ENCODE measurements at places on chromosomes 1 and 21.

DNA sequence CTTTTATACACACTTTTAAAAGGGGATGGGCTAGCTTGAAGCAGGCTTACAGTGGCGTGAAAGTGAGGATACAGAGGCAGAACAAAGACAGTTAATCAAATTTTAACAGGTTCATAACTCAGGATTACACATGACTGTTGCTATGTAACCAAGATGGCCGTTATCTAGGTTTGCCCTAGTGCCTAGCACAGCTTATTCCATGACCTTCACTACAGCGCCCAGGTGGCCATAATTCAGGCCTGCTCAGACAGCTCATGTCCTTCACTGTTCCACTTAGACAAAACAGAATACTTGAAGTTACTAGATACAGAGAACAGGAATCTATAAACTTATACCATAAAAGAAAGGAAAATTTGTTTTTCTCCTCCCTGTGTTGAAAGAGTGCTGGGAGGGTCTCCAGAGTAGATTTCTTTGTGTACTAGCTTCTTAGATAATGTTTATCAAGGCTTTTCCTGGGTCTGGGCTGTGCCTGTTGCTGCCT is 6.2 kb upstream of the SPRR2F start:
- no peak for DNase-seq

DNA sequence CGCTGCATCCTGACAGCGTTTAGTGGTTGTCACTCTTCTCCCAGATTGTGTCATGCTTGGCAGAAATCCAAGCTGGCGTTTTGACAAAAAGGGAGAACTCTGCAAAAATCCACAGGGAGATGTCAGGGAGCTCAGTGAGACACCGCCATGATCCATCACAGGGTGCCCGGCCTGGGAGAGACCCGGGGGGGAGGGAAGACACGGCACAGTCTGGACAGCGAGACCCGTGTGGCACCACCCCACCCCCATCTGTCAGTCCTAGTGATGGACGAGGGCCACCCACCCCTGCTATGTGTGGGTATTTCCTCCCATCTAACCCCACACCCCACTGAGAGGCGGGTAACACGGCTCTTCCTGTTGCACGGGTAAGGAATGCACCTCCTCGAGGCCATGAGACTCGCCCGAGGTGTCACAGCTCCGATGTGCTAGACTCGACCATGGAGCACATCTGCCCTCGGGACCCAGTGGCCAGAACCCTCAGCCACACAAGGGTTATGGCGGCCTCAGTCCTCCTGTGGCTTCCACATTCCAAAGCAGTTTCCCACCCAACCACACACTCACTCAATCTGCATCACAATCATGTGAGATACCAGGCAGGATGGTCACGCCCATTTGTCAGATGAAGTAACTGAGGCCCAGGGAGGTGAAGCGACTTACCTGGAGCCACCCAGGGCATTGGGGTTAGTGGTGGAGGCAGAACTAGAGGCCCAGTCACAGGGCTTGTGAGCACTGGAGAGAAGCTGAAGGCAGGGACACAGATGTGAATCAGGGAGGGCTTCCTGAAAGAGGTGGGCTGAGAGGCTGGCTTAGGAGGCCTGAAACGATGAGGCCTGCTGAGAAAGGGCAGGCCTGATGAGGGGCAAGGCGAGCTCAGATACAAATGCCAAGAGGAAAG is 688.5 kb downstream of the MATN1 start:
- no peak for DNase-seq

DNA sequence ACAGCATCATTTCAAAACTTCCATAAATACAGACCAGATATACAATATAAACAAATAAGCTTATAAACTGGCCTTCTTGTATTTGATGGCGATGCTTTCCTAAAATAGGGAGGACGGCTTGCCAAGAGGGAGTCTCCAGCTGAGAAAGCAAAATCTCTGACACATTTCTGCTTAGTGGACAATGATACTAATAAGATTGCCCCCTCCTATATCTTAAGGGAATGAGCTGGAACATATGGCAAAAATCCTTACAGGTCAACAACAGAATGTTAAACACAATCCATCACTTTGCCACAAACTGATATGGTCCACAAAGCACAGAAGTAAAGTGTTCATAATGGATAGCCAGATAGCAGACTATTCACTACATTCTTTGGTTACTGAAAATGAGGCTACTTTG is 7.1 kb upstream of the GADD45A start:
- no peak for DNase-seq

GRCh38 chr1:179815641-179816040 is 62.0 kb downstream of the TOR1AIP2 start:
- DNase-seq = no peak

GRCh38 chr1:226846786-226847185 is 23.6 kb upstream of the PSEN2 start:
- no peak for DNase-seq

DNA sequence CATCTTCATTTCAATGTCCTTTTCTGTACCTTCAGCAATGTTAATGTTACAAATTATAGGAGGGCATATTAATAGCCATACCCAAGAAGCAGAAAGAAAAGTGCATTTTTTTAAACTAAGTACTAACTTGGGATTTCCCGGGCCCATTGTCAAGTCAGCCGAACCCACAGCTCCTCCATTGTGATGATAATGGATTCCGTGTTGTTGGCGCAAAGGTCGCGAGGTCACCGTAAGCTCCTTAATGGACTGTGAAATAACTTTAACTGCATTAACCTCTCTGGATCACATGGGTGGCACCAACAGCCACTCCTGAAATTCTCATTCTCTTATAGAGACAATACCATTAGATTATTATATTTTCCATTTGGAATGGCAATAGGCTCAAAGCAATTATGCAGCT is 250.6 kb upstream of the RRP15 start:
- DNase-seq = no peak

- DNase-seq = peak; percentile 68
Observed at GRCh38 chr1:25520446-25521061, 22.9 kb upstream of the LDLRAP1 start.

DNA sequence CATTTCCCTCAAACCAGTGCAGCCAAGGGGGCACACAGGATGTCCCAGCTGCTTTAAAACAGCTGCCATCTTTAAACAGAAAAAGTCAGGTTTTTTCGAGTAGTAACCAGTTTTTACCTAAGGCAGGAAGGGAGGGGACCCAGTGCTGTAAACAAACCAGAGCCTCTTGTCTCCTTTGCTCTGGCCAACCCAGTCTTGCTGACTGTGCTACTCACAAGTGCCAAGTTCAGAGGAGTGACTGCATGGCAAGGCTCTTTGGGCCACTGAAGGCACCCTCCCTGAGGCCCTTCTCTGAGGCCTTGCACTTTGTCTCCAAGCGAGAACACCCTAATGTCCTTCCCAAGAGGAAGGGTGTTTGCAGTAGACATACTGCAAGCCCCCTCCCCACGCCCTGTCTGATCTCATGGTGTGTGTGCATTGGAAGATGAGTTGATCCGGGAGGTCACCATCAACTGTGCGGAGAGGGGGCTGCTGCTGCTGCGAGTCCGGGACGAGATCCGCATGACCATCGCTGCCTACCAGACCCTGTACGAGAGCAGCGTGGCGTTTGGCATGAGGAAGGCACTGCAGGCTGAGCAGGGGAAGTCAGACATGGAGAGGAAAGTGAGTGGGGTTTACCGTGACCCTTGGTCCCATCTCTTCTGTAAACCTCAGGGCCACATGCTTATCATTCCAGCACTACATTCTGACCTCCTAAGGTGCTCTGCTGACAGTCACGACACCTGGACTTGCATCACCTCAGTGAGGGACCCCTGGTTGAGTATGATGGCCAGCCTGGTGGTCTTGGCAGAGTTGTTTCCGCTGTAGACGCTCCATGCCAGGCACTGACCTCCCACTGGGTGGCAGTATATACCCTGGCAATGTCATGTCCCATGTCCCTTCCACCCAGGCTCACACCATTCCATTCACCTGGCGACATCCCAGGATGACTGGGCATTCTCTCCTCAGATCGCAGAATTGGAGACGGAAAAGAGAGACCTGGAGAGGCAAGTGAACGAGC is 4.7 kb downstream of the DNALI1 start:
- DNase-seq = peak; percentile 23

DNA sequence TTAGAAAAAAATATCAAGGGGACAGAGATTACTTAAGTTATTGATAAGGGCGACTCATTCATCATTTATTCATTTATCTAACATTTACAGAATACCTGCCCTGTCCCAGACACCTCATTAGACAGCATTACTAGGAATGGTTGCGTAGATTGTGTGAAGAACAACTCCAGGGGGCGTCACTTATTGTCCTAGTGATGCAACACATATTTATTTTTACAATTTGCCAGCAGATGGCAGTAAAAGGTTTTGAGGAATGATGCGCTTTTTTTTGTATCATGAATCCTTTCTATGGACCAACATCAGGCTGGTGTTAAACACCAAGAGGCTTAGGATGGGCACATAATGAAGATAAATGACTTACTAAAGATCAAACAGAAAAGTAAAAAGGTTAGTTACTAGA is 5.5 kb downstream of the NCAM2 start:
- DNase-seq = no peak

DNA sequence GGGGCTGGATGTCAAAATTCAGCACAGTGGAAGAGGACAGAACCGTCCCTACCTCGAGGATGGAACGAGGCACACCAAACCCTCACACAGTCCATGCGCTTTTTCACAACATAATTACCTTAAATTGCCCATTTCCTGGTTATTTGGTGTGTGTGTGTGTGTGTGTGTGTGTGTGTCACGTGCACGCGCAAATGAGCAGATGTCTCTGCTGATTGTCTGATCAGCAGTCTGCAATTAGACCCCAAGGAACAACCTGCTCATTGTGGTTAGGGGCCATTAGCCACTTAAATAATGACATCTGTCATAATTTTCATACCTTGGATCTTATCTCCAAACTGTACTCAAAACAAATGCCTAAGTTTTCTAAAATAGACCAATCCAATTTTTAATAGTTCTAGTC is 23.2 kb downstream of the AVPR1B start:
- no peak for DNase-seq

DNA sequence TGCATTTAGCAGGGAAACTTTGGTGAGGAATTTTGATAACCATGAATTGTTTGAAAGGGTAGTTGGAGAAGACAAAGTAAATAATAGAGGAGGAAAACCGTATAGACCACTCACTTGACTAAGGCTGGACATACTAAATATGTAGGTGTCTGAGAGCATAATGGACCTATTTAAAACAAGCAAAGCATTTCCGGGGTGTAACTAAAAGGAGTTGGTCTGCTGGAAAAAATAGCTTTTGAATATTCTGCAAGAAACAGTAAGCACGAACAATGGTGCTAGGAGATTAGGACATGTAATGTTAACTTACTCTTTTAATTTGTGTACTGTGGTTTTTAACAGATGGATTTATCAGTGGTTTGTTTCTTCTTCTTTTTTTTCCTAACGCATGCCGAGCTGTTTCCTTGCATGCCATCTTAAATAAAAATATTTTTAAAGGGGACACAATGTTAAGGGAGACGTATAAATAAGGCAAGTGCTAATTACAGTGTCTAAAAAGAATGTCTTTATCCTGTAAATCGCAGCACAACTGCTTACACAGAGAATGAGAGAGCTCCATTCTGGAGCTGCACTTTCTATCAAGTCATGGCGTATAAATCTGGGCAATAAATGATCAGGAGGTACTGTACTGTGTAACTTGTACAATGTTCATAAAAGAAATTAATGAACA is 492.1 kb downstream of the LMO4 start:
- no peak for DNase-seq

- DNase-seq = no peak
Observed at GRCh38 chr1:196494766-196495165, 113.5 kb downstream of the KCNT2 start.

DNA sequence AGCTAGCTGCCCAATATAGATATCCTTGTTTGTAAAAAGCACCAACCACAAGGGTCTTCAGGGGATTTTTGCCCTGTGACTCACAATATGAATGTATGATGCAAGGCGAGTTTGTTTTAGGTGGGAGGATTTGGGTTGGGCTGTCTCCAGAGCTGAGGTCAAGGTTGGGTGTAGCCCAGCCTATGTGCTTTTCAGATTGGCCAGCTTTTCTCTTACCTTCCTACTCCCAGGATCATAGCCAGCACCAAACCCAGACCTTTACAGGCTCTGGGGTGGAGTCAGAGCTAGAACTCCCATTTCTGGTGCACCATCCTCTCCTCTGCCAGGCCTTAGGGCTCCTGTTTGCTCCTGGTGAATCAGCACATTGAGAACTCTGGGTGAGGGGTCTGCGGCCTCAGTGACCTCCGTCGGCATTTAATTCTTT is 55.6 kb upstream of the GCLM start:
- no peak for DNase-seq

GRCh38 chr1:241411056-241411775 is 54.2 kb upstream of the RGS7 start:
- DNase-seq = no peak

DNA sequence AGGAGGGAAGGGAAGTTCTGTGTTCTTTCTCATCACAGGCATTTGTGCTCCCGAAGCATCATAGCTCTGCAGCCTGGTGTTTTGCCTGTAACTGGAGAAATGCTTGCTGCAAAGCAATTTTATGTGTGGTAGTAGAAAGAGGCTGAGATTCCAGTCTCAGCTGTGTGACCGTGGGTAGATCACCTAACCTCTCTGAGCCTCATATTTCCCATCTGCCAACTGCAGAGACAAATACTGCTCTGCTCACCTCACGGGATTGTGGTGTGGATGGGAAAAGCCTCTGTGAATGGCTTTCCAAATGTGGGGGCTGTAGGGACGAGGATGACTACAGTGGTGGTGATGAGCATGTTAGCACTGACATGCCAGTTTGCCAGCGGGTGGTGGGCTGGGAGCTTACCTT is 84.0 kb downstream of the MDM4 start:
- no peak for DNase-seq
